GM03348 (cell line): ENCODE measurements at places on chromosomes 4 and X.

DNA sequence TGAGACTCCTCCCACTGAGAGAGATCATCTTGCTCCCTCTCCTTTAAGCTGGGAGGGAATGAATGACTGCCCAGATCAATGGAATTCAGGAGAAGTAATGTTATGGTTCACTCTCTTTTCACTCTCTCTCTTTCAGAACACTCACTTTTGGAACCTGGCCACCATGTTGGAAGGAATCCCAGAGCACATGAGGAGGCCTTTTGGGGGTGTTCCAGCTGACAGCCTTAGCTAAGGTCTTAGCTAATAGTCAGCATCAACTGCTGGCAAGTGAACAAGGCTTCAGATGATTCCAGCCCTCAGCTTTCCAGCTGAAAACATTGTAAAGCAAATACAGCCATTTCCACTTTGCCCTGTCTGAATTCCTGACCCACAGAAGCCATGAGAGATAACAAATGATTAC is 124.0 kb upstream of the CLNK start:
- peak; percentile 47 for DNase-seq

GRCh38 chrX:155819966-155820491 is 61.1 kb upstream of the VAMP7 start:
- peak; percentile 68 for DNase-seq

- DNase-seq: no peak
Measured at GRCh38 chr4:10599574-10599973, 85.0 kb downstream of the CLNK start.

GRCh38 chr4:103032574-103032973 is 13.1 kb upstream of the SLC9B1 start:
- DNase-seq: no peak

GRCh38 chrX:150845091-150845490 is 53.4 kb downstream of the CD99L2 start:
- no peak for DNase-seq

- no peak for DNase-seq
Measured at GRCh38 chr4:152929888-152930287, 6.2 kb upstream of the FHDC1 start.

DNA sequence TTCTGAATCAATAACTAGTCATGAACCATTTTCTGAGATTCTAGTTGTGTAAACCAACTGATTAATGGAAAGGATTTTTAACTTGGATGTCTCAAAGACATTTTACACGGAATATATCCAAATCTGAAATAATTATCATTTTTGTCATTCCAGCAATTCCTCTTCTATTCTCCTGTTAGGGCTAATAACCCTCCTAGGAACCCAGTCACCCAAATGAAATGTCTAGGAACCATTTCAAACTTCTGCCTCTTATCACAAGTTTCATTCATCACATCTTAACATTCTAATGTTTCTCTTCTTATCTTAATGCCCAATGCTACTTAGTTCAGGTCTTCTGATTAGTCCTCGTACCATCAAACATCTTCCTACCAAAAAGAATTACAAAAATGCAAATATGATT is 639.8 kb downstream of the DMD start:
- DNase-seq: no peak

DNA sequence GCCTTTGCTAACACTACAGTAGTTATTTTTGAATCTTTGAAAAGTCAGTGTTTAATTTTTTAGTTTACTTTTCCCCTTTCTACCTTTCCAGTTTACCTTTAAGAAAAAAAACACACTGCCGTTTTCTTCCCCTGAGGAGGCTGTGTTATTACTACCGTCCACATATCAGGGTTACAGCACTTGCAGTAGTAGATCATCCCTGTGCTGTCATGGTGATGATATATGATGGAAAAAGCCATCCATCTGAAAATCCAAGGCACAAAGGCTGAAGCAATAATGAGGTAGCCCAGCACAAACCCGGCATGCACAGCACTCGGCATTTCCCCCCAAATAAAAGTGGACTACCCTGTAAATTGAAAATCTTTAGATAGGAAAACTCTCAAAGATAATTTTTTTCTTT is 258.7 kb downstream of the CXXC4 start:
- DNase-seq: no peak

- DNase-seq: peak; percentile 17
Measured at GRCh38 chrX:70476934-70477733, 32.5 kb downstream of the DLG3 start.

GRCh38 chrX:153537526-153538295 is 20.3 kb downstream of the ATP2B3 start:
- no peak for DNase-seq

GRCh38 chrX:121258545-121258944 is 211.1 kb downstream of the GLUD2 start:
- no peak for DNase-seq

- DNase-seq: no peak
Measured at GRCh38 chr4:40301603-40302002, 33.5 kb upstream of the CHRNA9 start.

DNA sequence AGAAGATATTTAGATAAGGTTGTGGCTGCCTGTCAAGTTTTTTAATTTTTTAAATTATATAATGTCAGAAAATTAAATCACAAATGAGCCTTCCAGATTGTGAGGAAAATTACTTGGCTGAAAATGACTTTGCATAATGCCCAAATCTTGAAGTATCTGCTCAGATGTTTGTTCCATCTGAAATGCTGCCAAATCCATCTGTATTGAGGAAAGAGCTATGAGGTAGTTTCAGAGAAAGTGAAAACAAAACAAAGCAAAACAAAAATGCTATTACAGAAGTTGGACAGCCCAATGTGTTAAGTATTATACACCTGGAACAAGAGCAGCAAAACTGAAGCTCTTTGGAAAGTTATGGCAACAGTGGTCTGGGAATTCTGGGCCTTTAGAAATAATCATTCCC is 23.3 kb upstream of the GUCY1B1 start:
- DNase-seq: no peak

DNA sequence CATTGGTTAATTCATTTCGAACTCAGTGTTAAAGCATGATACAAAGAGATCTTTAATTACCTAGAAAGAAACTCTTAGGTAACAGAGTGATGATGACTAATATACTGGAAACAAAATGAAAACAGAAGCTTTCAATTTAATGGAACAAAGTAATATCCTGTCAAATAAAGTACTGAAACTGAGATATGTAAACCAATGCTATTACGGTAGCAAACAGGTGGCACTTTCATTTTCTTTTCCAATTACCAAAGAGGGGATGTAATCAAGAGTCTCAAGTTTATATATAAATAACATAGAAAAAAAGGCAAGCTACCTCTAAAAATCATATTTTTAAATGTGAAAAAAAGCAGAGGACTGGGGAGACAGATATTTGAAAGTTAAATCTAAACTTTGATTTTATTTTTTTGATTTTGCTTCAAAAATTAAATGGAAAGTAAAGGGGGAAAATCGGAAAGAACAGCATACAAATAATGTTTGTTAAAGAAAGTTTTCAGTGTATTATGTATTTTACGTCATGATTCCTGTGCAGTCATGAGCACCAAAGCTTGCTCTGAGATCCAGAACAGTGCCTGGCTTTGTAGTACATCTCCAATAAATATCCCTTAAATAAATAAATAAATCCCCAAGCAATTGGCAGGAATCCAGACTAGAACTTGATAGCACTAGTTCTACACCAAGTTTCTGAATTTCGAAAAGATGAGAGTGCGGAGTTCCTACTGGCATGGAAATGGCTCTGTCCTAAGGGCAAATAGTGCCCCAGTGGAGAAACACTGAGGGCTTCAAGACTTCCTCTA is 25.0 kb upstream of the RAPGEF2 start:
- no peak for DNase-seq

GRCh38 chr4:69764311-69764710 is 3.9 kb upstream of the SULT1B1 start:
- no peak for DNase-seq

GRCh38 chr4:139806929-139807328 is 141.3 kb downstream of the MGST2 start:
- no peak for DNase-seq

- no peak for DNase-seq
Measured at GRCh38 chrX:107773206-107773605, 2.4 kb downstream of the TSC22D3 start.

DNA sequence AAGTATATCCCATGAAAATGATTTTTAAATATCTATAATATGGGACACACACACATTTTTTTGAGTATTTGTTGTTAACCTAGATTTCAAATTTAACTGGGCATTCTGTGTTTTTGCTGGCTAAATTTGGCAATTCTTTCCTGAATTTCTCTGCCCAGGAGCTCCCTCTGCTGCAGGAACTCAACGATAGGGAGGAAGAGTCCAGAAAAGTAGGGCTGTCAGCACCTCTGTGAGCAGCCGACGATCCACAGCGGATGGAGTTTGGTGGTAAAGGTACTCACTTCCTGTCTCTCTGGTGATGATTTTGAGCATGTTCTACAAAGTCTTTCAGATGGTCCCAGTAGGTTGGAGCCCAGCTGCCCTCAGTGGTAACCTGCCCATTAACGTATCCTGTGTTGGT is 23.1 kb upstream of the TMEM184C start:
- no peak for DNase-seq

DNA sequence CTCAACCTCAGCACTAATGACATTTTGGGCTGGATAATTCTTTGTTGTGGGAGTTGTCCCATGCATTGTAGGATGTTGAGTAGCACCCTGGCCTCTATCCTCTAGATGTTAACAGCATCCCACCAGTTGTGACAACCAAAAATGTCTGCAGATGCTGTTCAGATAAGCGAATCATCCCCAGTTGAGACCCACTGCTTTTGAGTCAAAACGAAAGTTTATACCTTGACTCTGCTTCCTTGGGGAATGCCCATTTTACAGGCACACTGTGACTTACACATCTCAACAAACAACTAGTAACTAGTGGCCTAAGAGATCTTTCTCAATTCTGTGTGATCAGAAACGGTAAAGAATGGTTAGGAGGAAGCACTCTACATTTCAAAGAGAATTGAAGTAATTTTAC is 37.0 kb downstream of the SEPSECS start:
- no peak for DNase-seq

GRCh38 chrX:267771-268261 is 13.4 kb upstream of the PLCXD1 start:
- no peak for DNase-seq

GRCh38 chr4:10089346-10089745 is 27.3 kb downstream of the WDR1 start:
- DNase-seq: no peak

DNA sequence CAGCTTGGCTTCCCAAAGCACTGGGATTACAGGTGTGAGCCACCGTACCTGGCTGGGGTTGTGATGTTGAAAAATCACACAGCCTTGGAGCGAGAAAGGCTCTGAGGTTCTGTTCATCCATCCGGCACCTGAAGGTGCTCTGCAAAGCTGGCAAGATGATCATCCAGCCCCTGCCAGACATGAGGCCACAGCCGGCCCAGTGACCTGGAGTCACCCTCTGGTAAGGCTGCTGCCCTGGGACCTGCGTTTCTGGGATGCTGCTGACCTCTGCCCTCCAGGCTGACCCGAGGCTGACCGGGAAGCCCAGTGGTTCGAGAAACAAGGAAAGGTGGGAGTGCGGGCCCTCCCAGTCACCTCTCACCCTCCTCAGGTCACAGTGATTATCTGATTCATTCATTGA is 13.5 kb upstream of the WFS1 start:
- no peak for DNase-seq

DNA sequence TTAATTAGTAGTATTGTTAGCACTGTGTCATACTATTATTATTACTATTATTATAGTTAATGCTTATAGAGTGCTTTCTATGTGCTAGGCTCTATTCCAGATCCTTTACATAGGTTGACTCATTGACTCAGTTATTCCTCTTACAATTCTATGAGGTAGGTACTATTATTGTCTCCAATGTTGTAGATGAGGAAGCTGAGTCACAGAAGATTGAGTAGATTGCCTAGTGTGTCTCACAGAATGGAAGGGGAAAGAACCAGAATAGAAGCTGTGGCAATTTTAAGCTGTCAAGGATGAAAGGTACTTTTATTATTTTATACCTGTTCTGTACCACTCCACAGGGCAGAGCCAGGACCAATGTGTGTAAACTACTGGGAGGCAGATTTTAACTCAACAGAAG is 1.9 kb upstream of the TCEAL1 start:
- DNase-seq: no peak
